ENCODE measurements at places on chromosomes 1 and 21.

- no peak for DNase-seq
Observed at GRCh38 chr1:24803220-24803619, 58.0 kb downstream of the CLIC4 start.

DNA sequence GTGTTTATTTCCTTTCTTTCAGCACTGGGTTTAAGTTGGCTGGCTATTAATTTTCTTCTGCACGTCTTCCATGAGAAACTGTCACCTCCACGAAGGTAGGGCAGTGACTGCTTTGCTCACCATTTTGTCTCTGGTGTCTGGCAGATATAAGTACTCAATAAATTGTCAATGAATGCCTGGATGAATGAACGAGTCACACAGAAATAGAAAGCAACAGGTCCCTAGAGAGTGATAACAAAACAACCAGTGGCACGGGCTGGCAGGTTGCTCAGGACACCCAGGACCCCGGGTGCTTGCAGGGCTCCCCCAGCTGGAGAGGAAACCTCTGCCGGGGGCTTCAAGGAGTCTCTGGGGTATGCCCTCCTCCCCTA is 3.2 kb upstream of the MYOC start:
- no peak for DNase-seq

DNA sequence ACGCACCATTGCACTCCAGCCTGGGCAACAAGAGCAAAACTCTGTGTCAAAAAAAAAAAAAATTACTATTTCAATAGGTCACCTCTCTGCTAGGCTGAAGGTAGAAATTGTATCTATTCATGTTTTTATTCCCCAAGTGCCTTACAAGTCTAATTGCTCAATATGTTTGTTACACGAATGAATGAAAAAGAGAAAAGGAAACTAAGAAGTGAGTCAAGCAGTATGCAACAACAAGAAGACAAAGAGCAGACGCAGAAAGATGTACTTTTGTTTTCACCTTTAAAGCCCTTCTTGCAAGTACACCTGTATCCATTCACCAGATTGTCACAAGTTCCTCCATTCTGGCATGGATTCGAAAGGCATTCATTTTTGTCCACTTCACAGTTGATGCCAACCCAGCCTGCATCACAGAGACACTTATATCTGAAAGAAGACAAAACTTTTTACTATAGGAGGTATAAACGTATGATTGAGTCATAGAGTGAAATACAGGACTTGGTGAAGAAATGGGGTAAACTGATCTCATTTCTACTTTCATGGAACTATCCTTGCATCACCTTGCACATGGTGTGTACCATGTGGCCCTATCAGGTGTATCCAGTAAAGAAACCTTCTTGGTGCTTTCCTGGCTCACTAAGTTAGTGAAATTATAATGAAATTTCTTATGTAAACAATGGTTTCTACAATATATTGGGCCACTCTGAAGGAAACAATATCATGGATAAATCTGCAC is 57.1 kb upstream of the ADAM30 start:
- DNase-seq, result no peak

GRCh38 chr1:15758343-15758931 is at the start of gene FBLIM1:
TSS of gene FBLIM1 (plus strand) at chr1:15758795. CDS start at chr1:15764984, 6,189 bp downstream.
- DNase-seq, result no peak

GRCh38 chr1:197994907-197995407 is 77.8 kb downstream of the LHX9 start:
- no peak for DNase-seq

DNA sequence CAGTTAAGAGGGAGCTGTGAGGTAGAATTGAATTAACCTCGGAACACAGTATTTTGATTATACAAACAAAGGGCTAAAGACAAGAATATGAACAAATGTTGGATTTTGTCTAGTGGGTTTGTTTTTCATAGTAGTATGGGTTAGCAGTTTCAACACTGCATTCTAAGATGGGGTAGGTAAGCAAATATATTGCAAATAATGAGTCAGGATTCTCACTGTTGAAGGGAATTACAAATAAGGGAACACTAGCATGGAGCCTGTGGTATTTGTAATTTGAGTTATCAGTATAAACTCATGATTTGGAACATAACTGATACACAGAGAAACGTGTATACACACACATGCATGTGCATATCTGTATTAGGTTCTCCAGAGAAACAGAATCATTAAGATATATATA is 44.5 kb downstream of the CD55 start:
- no peak for DNase-seq

- no peak for DNase-seq
Observed at GRCh38 chr1:205706601-205707502, 26.5 kb upstream of the SLC45A3 start.

- no peak for DNase-seq
Observed at GRCh38 chr1:90488451-90488850, 228.7 kb downstream of the BARHL2 start.

DNA sequence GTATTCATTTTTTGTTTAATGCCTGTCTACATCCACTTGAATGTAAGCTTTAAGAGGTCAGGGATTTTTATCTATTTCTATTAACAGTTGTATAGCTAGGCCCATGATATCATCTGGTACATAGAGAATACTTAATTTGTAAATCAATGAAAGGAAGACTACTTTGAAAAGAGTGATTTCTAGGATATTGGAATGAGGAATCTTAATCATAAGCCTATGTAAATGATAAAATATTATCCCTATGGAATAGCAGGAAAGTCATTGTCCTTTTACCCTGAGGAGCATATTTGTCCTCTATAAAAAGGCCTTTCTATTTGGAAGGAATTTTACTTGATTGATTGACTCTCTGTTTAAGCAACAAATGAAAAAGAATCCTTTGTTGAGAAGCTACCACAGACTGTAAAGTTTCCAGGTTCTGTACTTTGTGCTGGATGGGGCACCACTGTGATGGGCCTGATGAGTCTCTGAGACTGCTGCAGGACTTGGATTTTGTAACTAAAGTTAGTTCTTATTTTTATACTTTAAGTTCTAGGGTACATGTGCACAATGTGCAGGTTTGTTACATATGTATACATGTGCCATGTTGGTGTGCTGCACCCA is 53.8 kb downstream of the MAST2 start:
- no peak for DNase-seq

DNA sequence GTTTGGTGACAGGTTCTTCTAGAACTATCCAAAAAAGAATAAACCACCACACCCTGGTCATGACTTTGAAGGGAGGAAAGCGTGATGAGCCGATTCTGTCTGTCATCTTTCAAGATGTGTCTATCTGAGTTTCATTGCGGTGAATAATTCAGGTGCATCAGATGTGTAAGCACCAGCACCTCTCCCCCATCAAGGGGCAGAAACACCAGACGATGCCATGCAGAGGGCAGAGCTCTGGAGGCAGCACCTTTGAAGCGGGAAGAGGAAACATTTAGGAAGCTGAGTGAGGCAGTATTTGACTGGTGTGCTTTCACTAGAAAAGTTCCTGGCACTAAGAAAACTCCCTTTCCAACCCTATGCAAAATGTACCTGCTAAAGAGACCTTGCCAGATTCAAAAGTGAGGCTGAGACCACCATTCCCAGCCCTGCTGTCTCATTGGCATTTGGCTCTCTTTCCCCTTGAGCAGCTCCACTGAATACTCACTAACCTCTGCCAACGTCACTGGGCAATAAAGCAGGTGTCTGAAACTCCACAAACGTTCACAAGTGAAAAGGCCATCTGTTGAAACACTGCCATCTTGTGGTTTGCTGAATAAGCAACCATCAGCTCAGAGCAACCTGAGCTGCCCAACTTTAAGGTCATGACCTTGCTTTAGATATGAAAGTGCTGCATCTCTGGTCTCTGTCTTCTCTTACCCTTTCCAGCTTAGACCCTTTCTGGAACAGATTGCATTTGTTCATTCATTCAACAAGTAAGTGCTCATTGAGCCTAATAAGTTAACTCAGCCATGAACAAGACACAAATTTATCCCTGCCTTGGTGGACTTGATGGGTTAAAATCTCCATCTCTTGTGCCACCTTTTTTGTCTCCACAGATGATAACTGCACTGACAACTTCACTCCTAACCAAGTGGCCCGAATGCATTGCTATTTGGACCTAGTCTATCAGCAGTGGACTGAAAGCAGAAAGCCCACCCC is 228.6 kb downstream of the PAPPA2 start:
- no peak for DNase-seq

GRCh38 chr1:89989799-89990198 is 5.1 kb upstream of the ZNF326 start:
- DNase-seq, result no peak

- DNase-seq, result no peak
Observed at GRCh38 chr21:35779167-35779566, 281.2 kb downstream of the SETD4 start.

- DNase-seq, result no peak
Observed at GRCh38 chr1:58211869-58212268, 334.7 kb downstream of the OMA1 start.

DNA sequence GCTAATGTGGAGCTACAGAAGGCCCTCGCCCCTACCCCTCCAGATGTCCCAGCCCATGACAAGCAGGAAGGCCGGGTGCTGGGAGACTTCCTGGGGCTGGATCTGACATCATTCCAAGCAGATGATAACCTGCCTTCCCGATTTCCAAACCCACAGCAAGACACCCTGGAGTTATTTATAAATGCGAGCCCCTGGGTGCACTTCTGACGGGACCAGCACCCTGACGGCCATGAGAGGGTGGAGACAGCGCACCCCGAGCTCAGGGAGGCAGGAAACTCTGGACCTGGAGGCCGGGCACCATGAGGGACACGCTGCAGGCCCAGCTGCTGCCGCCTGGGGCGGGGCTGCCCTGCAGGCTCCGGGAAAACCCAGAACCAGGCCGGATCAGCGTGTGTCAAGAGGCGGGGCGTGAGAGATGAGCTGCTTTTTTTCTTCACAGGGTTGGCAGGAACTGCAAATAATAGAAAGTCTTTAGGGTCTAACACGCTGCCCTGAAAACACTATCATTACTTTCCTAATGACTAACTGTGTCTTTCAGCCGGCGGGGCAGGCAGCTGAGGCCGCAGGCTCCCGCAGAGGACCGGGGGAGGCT is 2.5 kb upstream of the PCBP3 start:
- DNase-seq, result no peak

DNA sequence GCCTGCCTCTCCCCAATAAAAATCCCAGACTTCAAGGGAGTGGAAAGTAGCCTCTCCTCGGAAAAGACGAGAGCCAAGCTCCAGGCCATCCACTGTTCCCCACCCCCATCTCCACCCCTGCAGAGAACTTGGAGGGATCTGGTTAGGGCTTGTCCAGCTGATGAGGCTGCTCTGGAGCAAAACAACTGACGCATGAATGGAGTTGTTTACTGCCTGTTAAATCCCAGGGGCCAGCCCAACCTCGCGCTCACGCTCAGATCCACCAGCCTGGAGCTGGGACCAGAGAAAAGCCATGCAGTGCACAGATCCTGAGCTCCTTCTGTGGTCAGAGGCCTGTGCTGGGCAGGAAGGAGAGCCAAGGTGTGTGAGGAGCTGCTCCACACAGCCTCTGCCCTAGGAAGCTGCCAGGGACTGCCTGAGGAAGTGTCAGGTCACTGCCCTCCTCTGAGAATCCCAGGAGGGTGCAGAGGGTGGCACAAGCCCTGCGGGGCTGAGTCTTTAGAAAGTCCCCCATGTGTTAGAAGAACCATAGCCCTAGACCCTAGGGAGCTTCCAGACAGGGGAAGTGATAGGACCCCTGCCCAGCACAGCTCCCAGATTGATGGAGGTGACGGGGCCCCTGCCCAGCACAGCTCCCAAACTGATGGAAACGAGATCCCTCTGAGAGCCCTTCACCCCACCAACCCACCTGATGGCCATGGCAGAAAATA is 109.0 kb upstream of the IPO9 start:
- no peak for DNase-seq

GRCh38 chr1:10080523-10080922 is 47.8 kb downstream of the UBE4B start:
- DNase-seq, result no peak

GRCh38 chr1:207316622-207317391 is 4.7 kb upstream of the CD55 start:
- no peak for DNase-seq

DNA sequence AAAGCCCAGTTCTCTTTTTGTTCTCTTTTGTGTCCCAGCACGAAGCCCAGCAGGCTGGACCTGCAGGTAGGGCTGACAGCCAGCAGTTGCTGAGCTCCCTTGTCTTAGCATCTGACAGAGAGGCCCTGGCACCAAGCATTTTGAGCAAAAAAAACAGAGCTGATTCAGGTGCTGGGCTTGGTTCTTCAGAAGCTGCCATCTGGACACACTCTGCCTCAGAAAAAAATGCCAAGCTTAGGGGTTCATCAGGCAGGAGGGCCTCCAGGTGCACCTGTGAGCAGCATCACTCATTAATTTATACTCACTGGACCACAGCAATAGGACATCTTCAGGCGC is 167.1 kb upstream of the PLD5 start:
- DNase-seq, result no peak

DNA sequence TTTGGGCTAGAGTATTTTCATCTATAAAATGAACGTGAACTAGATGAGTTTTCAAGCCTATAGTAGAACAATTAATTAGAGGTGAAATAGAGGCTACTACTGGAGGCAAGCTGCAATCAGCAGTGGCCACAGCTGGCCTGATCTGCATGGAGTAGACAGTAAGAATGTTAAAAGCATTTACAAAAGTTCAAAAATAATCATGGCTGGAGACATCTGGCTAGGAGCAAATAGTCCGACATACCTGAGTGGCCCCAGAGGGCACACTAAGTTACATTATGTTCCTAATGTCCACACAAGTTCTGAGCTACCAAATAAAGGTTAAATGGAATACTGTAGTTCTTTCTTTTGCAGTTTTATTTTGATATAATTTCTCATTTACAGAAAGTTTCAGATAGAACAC is 28.0 kb downstream of the MPZL1 start:
- DNase-seq, result no peak

DNA sequence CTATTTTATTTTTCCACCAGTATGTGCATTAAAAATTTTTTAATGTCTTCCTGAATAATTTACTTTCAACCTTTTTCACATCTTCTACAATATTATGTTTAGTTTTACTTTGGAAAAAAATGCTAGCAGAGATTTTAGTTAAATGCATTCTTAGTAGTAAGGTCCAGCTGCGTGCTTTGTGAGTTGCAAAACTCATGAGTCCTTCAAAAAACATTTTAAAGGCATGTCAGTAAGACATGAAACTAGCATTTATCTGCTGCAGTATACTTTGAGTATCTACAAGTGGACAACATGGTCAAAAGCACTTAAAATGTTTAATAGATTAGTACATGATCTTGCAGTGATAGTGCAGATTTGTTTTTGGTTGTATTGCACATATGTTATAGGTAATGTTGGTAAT is 139.0 kb downstream of the HS2ST1 start:
- no peak for DNase-seq

GRCh38 chr1:155272466-155273342 is 600 bp downstream of the CLK2 start:
- peak; percentile 55 for DNase-seq

GRCh38 chr1:63668298-63668697 is 75.1 kb downstream of the PGM1 start:
- no peak for DNase-seq

- DNase-seq, result no peak
Observed at GRCh38 chr1:36658838-36659237, 176.1 kb upstream of the CSF3R start.

DNA sequence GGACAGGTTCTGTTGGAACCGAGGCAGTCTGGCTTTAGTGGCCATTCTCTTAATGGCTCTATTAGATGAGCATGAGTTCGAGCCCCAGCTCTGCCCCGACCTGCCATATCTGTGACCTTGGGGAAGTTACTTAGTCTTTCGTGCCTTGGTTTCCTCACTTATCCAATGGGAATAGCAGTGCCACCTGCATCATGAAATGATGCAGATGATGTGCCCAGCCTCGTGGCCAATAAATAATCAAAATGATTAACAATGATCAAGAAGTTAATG is 30.6 kb downstream of the CAMK1G start:
- no peak for DNase-seq

Data from activated CD4-positive, CD25-positive, alpha-beta regulatory T cell (primary cell).